ENCODE measurements at places on chromosomes 4 and X.
A peak's percentile ranks its signal among the peaks of the same experiment; 100 is the strongest.

- no peak for DNase-seq
Measured at GRCh38 chr4:111712093-111712677, 433.1 kb upstream of the FAM241A start.

DNA sequence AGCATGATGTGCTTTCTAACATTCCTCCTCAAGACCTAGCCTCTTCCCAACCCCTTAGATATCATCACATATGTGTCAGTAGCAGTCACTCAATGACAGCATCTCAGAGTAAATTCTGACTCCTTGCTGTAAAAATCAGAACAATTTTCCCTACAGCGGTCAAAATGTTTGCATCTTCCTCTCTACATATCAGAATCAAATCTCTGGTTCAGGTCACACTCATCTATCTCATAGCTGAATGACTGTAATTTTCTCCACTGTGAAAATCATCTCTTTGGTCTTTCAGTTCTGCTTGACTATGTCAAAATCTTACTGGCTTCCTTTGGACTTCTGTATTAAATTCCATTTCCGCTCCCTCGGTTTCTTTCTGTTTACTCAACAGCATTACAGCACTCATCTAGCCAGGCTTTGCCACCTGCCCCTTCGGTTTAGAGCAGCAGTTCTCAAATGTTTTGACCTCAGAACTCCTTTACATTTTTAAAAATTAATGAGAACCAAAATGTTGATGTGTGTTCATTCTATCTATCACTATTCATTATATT is 57.3 kb downstream of the AGA start:
- DNase-seq = no peak

DNA sequence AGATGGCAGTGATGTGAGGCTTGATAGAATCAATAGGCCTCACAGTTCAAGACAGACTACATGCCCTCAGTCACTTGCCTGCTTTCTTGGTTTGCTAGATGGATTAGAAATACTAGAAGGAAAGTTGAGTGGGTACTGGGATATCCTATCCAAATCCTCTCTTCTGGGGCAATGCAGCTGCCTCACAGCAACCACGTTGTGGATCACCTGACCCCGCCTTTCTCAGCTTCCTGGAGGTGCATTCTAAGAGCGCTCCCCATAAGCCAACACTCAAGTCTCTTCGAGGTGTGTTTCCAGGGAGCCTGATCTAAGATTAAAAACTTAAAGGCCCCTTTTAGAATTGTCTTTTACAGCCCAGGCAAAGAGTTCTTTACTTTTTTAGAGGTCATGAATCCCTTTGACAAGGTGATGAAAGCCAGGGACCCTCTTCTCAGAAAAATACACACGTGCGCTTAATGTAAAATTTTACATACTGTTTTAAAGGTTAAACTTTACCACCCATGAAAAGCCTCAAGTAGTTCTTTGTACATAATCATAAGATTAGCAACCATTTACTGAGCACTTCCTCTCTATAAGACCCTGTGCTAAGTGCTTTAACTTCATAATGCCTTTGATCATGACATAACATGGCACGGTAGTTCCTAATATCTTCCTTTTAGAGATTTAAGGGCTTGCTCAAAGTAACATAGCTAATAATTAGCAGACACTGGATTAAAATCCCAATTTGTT is 840 bp upstream of the RPL34 start:
- no peak for DNase-seq

DNA sequence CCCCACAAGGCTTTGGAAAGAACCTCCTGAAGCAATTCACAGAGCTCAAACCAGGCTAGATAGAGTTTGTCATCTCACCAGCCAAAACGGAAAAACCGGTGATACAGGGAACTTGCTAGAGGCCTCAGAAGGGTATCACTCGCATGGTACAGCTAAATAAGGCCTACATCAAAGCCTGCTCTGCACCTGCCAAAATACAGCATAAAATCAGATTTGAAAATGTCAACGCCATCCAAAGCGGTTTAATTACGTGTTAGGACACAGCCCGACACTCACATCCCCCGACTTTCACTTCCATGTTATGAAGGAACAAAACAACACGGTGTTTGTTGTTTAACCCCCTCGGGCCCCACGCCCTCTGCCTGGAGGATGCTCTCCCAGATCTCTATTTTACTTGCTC is 65.0 kb downstream of the MAPK10 start:
- no peak for DNase-seq

GRCh38 chr4:112521123-112522023 is 5.4 kb upstream of the NEUROG2 start:
- DNase-seq = no peak

- DNase-seq = no peak
Measured at GRCh38 chr4:161554372-161554990, 609.3 kb downstream of the FSTL5 start.

DNA sequence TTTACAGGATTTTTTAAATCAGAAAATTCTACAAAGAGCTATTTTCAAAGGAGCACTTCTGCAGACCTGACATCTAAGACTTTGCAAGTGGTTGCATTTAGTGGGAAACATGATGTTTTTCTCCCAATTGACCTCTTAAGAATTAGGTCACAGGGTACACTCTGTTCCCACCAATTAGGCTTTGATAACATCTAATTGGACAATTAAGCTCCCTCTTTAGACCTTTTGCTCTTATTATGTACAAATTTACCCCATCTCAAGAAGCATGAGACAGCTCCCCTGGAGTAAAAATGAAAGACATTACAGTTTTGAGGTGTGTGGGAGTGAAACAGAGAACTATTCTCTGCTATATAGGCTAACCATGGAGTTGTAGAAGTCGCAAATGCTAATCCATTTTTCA is 31.8 kb upstream of the AGA start:
- DNase-seq = no peak

GRCh38 chr4:105210916-105211315 is 64.2 kb downstream of the TET2 start:
- no peak for DNase-seq

DNA sequence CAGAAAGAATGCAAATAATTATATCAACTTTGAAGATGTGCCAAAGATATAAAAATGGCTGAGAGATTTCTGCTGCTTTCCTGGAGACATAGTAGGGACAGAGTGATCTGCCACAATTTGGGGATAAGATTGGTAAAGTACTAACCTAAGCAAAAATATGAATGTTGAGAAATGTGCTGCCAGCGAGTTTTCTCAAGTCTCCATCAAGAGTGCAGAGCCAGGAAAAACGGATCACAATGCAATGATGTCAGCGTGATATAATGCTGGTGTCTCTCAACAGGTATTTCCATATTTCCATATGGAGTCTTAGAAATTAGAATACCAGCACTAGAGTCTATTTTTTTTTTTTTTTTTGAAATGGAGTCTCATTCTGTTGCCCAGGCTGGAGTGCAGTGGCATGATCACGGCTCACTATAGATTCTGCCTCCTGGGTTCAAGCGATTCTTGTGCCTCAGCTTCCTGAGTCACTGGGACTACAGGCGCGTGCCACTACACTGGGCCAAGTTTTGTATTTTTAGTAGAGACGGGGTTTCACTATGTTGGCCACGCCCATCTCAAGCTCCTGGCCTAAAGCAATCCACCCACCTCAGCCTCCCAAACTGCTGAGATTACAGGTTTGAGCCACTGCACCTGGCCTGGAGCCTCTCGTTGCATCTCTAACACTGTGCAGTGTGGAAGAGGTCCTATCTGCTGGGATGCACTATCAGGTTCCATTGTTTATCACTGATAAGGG is 893.5 kb downstream of the TRIML1 start:
- DNase-seq = no peak

- DNase-seq = no peak
Measured at GRCh38 chrX:121114691-121115090, 67.3 kb downstream of the GLUD2 start.

DNA sequence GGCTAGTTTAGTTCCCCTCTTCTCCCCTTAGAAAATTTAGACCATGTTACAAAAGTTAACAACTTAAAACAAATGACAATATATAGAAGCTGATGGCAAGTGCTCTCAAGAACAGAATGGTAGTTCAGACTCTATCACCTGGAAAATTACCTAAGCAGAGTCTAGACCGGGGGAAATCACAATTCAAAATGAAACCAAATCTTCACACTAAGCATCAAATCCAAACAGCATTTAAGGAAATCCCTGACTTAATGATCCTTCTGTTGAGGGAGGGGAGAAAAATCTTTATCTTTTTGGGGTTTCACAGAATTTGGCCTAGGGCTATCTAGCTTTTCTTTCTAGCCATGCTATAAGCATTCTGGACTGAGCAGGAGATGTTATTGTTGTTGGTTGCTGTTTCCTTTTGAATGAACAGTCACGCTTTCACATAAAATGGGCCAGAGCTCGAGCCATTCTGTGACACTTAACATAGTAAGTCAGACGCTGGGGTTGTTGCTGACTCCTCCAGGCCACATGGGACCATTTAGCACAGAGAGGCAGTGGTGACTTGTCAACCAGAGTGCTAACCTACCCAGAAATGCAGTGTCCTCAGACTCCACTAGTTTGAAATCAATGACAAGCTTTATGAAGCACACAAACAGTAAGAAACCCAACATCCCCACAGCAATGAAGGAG is 16.0 kb upstream of the LSM6 start:
- no peak for DNase-seq

- DNase-seq = no peak
Measured at GRCh38 chr4:79886021-79886420, 187.0 kb downstream of the ANTXR2 start.

GRCh38 chr4:154491341-154492271 is at the start of gene DCHS2:
DCHS2 (minus strand) TSS chr4:154491799; CDS start chr4:154491355, 444 bp downstream.
- no peak for DNase-seq

DNA sequence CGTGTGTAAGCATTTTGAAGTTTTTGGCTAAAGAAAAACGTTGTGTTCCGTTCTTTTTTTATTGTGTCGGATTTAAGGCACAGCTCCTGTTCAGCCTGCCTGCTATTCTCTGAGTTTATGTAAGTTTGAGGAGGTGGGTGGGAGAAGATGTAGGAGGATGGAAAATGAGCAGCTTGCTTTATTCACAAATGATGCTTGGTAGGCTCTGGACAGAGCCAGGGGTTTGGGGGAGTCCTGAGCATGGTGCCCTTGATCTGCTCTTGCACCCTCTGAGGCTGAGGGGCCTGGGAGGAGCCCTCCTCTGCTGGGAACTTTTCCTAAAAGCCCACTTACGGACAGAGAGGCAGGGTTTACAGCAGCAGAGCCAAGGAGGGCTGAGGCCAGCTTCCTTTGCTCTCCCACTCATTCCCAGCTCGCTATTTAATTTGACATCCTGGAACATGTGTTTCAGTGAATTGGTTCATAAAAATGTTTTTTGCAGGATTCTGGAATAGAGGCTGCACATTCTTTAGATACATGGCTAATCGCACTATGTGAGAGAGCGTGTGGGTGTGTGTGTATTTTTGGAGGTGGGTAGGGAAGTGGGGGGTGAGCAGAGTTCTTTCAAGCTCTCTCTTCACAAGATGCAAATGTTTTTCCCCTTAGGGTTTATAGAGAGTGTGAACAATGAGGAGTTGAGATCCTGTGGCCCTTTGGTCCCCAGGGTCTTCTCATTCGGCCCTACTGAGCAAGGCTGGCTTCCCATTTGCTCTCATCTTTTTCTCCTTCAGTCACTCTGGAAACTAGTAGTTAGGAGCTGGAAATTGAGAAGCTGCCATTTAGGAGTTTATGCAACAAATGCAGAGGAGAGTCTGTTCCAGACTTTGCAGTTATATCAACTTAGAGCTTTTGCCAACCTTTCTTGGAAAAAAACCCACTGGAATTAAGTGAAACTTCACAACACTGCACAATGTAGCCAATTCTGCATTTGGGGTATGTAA is 32.1 kb downstream of the TMEM131L start:
- DNase-seq = no peak

- DNase-seq = no peak
Measured at GRCh38 chr4:56790691-56791091, 30.8 kb downstream of the SPINK2 start.

DNA sequence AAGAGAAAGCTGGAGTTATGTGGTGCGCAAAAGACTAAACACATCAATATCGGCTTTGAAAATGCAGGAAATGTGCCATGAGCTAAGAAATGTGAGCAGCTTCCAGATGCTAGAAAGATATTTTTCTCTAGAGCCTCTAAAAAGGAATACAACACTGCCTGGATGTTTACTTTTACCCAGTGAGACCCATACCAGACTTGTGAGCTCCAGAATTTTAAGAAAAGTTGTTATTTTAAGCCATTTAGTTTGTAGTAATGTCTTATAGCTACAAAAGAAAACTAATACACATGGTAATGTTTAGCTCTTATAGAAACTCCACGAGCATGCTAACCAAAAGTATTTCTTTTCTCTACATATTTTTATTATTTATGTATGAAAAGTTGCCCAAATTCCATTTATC is 1389.4 kb downstream of the C4orf33 start:
- DNase-seq = no peak

- peak; percentile 72 for DNase-seq
Measured at GRCh38 chr4:1856071-1856942, at the start of gene LETM1. LETM1 (minus strand) TSS chr4:1856156; CDS start chr4:1855950, 206 bp downstream.

GRCh38 chr4:185167234-185167633 is 24.2 kb downstream of the SLC25A4 start:
- DNase-seq = no peak

GRCh38 chr4:41349021-41349420 is 92.3 kb downstream of the UCHL1 start:
- DNase-seq = no peak

DNA sequence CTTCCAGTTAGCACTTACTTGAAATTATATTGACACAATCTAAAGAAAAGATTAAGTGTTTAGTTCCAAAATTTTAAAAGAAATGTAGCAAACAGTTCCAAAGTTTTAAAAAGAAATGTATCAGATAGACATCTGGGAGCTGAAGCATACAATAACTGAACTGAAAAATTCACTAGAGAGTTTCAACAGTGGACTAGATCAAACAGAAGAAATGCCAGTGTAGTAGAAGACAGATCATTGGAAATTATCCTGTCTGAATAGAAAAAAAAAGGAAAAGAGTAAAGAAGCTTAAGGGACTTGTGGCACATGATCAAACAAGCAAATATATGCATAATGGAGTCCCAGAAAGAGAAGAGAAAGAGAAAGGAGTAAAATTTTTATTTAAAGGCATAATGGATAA is 261.4 kb downstream of the LAS1L start:
- no peak for DNase-seq

GRCh38 chr4:73528171-73528570 is 46.6 kb downstream of the AFM start:
- DNase-seq = no peak

DNA sequence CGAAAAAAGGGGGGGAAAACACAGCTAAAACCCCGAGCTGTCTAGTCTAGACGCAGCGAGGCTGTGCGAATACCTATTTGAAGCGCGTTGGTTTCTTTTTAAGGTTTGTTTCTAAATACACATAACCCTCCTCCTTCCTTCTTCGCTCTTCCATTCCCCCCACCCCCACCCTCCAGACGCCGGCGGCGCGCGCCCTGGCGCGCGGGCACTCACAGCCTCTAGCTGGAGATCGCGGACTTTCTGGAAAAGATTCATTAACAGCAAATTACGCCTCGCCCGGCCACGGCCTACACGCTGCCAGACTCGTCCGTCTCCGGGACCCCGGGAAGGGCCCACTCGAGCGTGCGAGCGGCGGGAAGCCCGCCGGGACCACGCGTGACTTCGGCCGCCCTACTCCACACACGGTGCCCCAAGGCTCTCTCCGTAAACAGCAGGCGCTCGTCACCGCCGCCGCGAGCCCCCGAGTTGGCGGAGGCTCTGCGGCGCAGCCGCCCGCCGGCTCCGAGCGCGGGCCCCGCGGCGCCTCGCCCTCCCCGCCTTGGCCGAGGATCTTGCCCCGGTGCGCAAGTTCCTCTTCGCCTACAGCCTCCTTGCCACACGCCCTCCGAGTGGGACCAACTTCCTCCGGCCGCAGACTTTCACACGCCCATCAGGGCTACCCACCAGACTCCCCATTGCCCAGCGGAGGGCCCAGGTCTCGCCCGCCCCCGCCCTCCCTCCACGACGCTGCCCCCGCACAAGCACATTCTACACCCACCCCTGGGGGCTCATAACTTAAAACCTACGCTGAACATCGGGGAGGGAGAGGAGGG is 2.0 kb downstream of the BCOR start:
- no peak for DNase-seq

Measured in iPS DF 6.9 (cell line).